ENCODE measurements at places on chromosomes 2 and 18.

DNA sequence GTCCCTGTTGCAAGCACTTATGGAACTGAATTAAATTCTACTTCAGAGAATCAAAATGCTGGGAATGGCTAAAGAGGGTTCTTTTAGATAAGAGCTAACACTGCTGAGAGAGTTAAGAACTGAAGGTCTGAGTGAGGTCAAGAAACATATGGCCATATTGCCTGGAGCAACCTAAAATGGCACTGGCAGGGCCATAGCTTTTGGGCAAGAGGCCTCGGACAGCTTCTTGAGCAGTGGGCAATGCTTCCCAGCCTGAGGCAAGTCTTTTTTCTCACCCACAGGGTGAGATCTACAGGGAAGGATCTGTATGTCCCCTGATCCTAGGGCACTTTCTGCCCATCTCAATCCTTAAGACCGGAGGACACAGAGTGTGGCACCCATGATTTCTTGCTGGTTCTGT is 244.6 kb upstream of the NT5C1B start:
- no peak for DNase-seq

DNA sequence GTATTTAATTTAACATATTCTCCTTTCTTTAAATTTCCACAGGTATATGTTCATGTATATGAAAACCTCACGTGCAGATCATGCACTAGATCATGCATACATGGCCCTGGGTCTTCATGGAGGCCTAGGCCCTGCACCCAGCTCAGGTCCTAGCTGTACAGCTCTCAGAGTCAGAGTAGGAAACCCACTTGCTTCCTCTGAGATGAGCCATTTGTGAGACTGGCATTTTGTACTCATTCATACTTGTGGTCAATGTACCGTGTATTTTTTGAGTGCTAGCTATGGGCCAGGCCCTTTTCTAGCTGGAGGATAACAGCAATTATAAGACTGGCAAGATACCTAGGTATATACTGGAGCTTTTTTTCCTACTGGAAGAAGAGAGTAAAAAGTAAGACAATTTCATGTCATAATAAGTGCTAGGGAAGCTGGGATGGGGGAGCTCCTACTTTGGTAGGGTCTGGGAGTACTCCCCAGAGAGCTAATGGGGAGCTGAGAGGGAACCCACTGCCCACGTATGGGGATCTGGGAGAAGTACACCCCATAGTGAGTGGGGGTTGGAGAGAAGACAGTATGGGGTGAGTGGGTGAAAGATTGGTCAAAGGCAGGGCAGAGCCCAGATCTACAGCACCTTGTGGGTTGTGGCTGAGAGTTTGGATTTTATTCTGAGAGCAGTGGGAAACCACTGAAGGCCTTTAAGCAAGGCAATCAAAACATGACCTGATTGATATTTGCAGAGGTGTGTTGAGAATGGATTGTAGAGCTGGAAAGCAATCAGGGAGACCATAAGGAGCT is 72.0 kb downstream of the POLE4 start:
- no peak for DNase-seq

DNA sequence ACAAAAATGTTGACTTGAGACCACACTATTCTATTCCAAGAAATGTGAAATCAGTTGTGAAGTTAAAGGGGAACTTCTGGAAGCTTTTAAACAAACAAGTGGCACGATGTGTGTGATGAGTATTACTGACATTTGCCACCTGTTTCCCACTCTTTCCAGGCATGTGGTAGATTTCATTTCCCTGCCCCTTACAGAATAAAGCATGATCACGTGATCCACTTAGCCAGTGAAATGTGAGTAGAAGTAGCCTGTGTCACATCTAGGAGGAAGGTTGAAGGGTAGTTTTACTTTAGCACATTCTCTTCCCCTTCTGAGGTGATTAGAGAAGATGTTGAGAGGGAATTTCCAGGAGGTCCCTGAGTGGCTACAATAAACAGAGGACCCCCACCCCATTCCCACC is 3.8 kb downstream of the COL4A4 start:
- no peak for DNase-seq

GRCh38 chr2:18510775-18511174 is 49.7 kb downstream of the RDH14 start:
- DNase-seq: no peak

GRCh38 chr2:194550702-194551101 is 1106.3 kb upstream of the SLC39A10 start:
- no peak for DNase-seq

DNA sequence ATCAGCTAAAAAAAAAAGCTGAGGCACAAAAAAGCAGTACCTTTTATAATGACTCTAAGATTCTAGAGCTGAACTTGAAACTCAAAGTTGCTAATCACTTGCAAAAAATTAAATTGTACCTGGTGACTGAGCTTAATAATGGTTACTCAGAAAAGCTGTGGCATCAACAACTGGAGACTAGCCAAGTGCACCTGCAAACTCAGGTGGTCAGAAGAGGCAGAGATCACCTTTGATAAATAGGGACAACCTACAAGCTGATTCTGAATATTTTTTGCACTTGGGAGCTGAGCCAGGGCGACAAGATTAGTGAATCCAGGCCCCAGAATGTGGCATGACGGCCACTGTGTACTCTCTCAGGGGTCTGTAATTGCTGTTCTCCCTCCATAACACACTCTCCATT is 3.0 kb downstream of the ABHD3 start:
- DNase-seq: no peak

- DNase-seq: no peak
Observed at GRCh38 chr2:163715199-163715598, 20.6 kb downstream of the FIGN start.

DNA sequence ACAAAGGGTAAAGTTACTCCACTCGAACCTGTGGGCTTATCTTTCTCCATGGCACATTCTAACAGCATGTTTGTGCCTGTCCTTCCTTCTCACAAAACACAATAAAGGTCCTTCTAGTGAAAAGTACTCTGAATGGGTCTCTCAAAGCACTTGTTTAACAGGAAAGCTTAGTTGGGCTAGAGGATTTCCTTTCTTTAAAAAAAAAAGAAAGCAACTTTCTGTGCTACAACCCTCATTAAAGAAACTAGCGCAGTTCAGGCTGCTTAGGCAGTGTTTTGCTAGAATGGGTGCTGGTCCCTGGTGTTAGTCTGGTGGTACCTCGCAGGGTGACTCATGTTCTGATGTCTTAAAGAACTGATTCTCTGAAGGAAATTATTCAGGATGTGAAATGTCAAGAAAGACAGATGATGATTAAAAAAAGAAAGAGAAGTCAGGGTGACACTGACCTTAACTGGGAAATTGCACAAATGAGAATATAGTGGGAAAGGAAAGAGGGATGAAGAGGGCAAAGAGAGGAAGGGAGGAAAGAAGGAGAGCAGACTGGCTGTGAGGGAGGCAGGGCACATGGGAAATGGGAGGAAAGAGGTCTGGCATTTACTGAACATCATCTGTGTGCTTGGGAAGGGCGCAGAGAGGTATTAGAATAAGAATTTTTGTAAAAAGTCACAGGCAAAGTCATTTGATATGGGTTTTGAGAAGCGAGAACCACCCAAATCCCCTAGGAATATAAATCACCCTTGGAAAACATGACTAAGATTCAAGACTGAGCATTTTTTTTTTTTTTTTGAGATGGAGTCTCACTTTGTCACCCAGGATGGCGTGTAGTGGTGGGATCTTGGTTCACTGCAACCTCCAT is 74.9 kb downstream of the ATP8B1 start:
- DNase-seq: no peak

DNA sequence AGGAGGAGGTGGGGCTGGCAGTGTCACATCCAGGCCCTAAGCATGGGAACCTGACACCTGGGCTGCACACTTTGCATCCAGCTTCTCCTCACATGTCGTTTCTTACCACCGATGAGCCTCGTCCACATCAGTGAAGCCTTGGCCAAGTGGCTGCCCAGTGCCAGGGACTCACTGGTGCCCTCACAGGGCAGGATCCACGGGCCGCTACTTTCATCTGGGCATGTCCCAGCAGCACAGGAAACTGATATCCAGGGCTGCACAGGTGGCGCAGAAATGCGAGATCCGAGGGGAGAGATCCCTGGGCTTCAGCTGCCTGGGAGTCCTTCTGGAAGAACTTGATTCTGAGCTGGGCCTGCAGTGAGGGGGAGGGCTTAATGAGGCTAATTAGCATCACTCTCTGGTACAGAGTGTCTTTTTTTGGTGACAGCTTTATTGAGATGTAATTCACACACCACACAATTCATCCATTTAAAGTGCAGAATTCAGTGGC is 291.6 kb upstream of the HDAC4 start:
- DNase-seq: no peak

- DNase-seq: no peak
Observed at GRCh38 chr18:67590571-67591141, 74.1 kb upstream of the DSEL start.

DNA sequence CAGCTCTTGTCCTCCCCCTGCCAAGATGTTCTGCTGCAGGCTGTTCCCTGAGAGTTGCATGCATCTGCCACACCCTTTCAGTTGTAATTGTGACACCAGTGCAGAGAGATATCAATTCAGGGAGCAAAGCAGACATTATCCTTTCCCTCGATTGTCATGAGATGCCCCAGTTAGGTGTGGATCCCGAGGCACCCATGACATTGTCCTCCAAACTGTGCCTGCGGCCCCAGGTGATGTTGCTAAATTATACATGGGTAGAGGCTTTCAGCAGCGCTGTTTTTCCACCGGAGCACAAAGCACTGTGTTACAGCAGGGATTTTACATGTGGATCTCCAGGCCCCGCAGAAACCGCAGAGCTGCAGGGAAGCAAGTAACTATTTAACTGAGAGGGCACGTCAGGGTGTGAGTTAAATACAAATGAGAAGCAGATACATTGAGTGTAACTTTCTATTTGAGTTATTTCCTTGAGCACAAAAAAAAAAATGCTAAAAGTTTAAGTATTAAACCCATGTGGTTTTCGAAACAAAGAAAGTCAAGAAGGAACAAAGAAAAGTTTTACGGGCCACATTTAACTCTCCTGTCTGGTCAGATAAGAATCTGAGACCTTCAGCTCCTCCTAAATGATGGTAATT is 90.3 kb upstream of the BCL2L11 start:
- no peak for DNase-seq

GRCh38 chr2:151570191-151570590 is 160.5 kb downstream of the RIF1 start:
- DNase-seq: no peak

DNA sequence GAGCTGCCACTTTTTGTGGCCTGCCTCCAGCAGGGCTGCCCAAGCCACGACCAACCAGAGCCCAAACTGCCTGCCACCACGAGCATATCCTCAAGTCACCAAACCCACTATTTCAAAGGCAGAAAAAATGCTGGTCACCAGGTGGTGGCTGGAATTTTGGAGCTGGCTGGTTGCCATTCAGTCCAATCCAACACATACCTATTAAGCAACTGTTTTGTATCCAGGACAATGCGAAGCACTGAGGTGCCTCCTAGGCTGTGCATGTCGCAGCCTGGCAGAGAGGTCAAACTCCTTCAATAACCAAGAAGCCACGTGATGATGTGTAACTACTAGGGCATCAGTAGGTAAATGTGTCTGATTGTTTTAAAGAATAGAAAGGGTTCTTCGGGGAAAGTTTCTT is 108.3 kb upstream of the PPP1CB start:
- DNase-seq: no peak

DNA sequence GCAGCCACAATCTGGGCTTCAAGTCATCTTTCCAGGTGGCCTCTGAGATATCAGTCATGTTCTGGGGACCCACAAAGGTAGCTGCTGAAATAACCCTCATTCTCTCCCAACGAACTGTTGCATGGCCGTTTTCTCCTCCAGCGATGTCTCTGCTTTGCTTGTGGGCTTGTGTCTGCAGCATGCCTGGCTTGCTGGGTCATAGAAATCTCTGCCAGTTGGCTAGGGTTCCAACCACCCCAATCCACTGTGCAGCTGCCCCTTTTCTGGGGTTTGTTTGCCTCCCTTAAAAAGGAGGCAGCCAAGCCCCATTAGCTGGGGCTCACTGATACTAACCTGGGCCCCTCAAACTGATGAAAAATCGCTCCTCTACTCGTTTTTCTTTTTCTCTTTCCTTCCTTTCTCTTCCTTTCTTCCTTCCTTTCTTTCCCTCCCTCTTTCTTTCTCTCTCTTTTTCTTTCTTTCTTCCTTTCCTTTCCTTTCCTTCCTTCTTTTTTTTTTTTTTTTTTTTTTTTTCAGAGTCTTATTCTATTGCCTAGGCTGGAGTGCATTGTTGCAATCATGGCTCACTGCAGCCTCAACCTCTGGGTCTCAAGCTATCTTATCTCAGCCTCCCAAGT is 680.0 kb downstream of the EPHA4 start:
- no peak for DNase-seq

DNA sequence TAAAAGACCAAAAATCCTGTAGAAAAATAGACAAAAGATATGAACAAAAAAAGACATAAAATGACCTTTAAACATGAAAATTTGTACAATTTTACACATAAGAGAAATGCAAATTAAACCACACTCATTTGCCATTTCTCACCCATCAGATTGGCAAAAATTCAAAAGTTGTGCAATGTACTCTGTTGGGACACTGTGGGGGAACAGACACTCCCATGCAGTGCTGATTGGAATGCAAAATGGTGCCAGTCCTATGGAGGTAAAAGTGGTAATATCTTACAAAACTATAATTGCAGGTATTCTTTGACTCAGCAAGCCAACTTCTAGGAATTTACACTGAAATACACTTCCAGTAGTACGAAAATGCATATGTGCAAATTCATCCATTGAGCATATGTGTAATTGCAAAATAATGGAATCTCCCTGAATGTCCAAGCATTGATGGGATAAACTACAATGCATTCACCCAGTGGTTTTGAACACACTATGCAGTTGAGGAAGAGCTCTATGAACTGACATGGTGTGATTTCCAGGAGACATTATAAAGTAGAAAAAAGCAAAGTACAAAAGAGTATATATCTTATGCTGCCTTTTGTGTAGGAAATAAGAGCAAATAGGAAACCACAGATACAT is 201.8 kb upstream of the ZNF521 start:
- no peak for DNase-seq

DNA sequence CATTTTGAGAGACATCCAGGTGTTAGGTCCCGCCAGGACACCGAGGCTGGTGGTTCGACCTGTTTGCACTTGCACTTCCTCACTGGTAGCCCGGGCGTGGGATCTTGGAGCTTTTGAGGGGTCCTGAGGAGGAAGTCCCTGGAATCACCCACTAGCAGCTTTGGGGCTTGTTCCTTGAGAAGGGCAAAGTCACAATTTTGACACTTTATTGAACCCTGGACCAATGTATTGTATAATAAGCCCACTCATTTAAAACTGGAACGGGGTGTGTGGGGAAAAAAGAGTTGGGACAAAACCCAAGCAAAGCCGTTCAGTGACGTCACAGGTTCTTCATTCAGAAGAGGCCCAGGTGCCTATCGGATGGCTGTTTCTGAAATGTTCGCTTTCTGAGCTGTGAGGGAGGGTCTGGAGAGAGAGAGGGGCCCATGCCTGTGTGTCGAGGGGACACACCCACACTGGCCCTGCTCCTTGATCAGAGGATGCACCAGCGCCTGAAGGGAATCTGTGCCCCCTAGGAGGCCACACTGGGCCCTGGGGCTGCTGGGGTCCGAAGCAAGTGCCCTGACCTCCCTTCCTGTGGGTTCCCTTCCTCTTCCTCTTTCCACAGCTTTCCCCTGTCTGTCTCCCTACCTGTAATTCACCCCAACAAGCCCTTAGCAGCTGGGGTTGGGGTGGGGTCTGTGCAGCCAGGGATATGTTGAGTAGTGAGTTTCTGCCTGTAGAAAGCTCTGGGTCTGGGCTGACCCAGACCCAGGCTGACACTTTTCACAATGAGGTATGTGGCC is 2.6 kb downstream of the LPIN1 start:
- DNase-seq: no peak

GRCh38 chr2:37306024-37306423 is 18.6 kb downstream of the PRKD3 start:
- DNase-seq: no peak

Data from stimulated activated CD8-positive, alpha-beta memory T cell treated with anti-CD3 and anti-CD28 coated beads, Interleukin-4, amount 100 ng/mL, for 1 hour (primary cell).